ACHN (cell line): ENCODE measurements at places on chromosomes 16 and 17.

- DNase-seq, result no peak
These were observed 60.3 kb downstream of the OMG start for GRCh38 chr17:31236712-31237111.

GRCh38 chr17:6555331-6556120, 829 bp downstream of the PITPNM3 start:
- peak; percentile 88 for DNase-seq

GRCh38 chr16:66845080-66845410, 831 bp downstream of the CA7 start:
- no peak for DNase-seq

DNA sequence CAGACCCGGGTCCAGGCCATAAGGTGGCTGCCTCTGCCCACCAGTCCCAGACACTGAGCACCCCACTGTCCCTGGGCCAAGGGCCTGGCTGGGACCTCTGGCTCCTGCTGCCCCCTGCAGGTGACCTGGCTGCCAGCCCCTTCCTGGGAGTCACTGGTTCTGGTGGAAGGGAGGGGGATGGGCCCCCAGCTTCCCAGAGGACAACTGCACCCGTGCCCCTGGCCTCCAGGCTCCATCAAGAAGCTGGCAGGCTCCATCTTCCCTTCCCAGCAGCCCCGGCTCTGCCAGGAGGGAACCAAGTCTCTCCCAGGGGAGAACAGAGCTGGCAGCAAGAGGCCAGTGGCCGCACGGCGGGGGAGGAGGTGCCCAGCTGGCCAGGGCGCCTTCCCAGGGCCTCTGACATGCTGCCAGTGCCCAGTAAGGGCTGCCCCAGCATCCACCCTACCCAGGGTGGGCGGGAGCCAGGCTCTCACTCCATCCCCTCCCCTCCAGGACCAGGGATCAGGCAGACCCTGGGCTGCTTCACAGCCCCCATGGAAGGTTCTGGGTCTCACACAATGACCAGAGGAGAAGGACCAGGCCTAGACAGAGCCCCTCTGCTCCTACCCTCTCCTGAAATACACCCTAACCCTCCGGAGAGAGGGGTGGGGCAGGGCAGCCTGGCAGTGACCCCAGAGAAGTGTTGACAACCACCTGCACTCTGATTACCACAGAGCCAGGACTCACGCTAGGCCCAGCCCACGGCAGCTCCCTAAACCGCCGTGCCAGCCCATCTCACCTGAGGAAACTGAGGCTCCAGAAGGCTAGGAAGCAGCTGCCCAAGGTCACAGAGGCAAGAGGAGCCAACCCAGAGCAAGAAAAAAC, 3.6 kb downstream of the CLUH start:
- DNase-seq, result peak; percentile 41

DNA sequence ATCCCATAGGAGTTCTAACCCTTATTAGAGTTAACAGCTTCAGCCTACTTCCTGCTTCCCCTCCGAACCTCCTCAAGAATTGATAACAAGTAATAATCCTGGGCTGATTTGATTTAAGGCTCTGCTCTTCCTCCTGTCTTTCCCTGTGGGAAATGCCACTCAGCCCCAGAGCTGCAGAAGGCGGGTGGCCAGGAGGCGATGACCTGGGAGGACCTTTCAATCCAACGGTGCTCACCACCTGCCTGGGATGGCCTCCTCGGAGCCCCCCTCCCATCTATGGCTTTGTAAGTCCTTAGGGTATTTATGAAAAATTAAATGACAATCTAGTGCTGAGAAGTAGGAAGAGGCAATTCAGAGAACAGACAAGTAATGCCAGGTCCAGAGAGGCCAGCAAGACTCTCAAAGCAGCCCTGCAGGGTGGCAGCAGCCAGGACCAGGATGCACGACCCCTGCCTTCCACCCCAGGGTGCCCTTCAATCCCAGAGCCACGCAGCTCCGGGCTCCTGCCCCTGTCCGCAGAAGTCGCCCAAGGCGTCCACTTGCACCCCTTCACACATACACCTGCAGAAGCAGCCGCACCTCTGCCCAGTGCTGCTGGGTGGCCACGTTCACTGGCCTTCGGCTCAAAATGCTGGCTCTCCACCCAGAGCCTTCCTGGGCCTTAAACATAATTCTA, 34.3 kb downstream of the ABR start:
- DNase-seq, result no peak

- no peak for DNase-seq
These were observed 1.5 kb upstream of the RNF157 start for GRCh38 chr17:76241691-76242255.

DNA sequence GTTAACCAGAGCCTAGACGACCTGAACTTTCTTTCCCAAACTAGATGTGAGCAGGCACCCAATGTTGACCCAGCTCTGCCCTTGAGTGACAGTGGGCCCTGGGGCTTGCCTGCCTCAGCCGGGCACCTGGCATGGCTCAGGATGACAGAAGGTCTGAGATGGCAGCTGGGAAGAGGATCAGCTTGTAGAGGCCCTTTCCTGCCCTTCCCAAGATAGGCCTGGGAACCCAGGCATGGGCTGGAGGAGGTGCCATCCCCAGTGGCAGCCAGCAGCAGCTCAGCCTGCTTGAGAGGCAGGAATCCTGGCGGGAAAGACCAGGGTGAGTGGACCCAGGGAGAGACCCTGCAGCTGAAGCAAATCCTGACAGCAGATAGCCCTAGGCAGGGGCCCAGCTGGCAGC, 59.1 kb downstream of the PIPOX start:
- DNase-seq, result no peak

- no peak for DNase-seq
These were observed 2.6 kb upstream of the ANKRD40CL start for GRCh38 chr17:50769884-50770283.

- DNase-seq, result peak; percentile 93
These were observed 35.5 kb downstream of the UBN1 start for GRCh38 chr16:4882633-4883285.

DNA sequence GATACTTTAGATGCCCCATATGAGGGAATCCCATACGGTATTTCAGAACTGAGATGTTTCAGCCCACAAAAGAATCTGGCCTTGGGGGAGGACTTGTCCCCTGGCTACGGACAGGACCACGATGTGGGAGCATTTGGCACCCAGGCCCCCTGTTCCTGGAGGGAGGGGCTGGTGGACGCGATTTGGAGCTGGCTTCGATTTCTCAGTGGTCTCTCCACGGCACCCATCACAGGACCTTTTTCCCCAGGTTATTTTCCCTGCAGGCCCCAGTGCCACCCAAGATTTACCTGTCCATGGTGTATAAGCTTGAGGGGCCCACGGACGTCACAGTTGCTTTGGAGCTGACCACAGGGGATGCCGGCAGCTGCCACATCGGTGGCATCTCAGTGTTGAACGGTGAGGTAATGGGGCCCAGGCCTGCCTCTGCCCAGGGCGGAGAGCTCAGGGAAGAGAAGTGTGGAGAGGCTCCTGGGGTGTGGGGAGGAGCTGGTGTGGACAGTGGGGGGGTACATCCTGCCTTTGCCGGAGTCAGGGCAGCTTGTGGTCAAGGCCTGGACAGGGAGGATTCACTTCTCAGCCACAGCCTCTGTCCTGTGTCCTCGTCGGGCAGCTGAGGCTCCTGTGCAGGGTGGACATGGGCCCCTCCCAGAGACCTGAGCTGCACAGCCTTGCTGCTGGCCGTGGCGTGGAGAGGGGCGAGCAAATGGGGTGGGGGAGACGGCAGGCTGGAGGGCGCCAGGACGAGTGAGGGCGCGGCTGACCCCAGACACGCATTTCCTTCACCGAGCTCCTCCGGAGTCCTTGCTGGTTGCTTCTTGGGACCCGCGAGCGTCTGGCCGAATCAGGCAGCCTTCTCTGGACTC, 9.9 kb downstream of the ENGASE start:
- DNase-seq, result no peak

DNA sequence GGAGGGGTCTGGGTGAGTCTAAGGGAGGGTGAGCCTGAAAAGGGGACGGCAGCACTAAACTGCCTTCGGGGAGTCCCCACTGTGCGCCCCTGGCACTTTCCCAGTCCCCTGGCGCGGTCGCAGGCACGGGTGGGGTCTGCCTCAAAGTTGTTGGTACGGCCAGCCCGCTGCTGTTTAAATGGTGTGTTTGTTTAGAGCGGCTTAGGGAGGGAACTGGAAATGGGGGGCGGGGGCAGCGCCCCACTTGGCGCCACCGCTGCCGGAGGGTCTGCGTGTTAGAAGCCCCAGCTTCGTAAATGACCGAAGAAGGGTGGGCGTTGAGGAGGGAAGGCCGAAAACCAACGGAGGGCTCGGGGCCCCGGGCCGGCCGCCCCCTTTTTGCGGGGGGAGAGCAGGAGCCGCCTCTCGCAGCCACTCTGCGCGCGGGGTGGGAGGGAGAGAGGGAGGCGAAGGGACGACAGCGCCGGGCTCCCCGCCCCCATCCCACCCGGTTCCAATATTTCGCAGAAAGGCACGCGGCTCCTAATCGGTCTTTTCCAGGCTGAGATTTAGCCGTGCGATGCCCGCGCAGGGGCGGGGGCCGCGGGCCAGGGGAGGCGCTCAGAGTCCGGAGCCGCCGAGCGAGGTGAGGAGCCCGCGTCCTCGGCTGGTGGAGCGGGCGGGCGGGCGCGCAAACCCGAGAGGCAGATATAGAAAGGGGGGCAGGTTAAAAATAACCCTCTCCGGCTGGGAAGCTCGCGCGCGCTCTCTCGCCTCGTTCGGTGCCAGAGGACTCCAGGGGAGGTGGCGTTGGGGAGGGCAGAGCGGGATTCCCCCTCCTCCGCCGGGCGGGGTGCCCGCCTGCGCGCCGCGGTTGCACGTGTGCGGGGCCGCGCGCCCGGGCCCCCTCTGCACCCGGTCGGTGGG, 54.9 kb downstream of the SREBF1 start:
- peak; percentile 72 for DNase-seq

GRCh38 chr17:30323895-30324319, 9.9 kb downstream of the TMIGD1 start:
- DNase-seq, result peak; percentile 41
